T-helper 1 cell treated with Interleukin-12 subunit alpha and Interleukin-12 subunit beta and Interleukin-4 antibody, amounts not matched to agents 30 ng/mL and 1 ng/mL, for 36 hours (primary cell): ENCODE measurements at places on chromosomes 2 and 18. TPM values are rescaled to one million over a fixed set of nuclear protein-coding genes. Genes with fewer than 3 reads are reported as not detected.

PRKAG3 gene
- total RNA-seq, result not detected in 2 replicates

ILKAP gene
- total RNA-seq, result 70.2 and 74.8 TPM in 2 replicates

TXNDC9 gene
- total RNA-seq, result 33.2 and 37.7 TPM in 2 replicates

AQP12B gene
- total RNA-seq, result not detected in 2 replicates

KDSR gene
- 65.2 and 65.9 TPM in 2 replicates for total RNA-seq

INHA gene
- total RNA-seq, result not detected in 2 replicates
